ENCODE measurements at places on chromosomes 5 and 9.

- DNase-seq = no peak
Observed at GRCh38 chr5:5387192-5387591, 35.3 kb upstream of the ICE1 start.

DNA sequence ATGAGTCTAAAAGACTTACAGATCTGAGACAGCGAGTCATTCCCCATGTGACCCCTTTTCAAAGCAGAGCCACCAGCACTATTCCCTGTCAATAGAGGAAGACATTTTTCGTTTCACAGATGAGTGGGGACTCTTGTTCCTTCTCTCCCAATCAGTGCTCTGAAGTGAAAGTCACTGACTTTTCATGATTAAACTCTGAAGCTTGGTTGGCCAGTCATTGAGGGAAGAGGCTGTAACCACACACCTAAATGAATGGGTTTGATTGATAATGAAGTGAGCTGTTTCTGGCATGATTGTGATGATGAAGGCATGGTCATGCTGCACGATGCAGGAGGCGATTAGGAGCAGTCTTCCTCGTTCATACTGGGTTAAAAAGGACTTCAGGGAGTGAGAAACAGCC is 171.9 kb downstream of the ZNF462 start:
- no peak for DNase-seq

- DNase-seq = no peak
Observed at GRCh38 chr9:116149844-116150243, 3.7 kb upstream of the PAPPA start.

- no peak for DNase-seq
Observed at GRCh38 chr5:170362102-170362501, 27.1 kb downstream of the KCNMB1 start.

GRCh38 chr5:170750791-170751190 is 32.7 kb upstream of the GABRP start:
- no peak for DNase-seq

GRCh38 chr5:138659561-138659960 is 84.4 kb upstream of the HSPA9 start:
- DNase-seq = no peak

- DNase-seq = no peak
Observed at GRCh38 chr9:90546200-90546599, 96.4 kb downstream of the DIRAS2 start.

DNA sequence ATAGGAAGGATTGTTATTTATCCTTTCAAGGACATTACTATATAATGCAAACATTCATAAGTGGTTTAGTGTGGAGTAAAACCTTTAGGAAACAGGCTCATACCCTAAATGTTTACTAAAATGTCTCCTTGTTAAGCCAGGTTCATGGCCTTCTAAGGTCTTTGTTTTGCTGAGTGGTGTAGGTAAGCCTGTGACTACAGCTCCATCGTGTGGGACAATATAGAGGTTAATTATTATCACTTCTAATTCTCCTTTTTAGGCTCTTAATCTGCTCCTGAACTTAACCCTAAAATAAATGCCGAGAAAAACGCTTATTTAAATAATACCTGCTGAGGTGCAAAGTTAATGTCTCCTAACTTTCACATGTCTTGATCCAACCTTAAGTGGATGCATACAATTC is 43.8 kb downstream of the SPINK5 start:
- DNase-seq = no peak

DNA sequence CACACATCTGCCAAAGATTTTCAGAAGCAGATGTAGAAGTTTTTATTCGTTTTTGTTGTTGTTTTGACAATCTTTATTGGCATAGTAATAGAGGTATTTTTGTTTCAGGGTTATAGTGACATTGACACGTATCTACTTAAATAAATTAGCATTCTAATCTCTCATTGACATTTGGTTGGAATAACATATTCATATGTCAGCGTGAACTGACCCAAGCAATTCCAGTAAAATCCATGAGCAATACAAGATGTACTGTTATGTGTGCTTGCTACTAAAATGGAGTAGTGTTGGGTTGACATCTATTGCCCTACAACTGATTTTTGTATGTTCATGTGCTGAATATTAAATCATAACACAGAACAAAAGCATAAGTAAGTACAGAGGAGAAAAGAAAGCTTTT is 284.4 kb upstream of the SMC2 start:
- no peak for DNase-seq

DNA sequence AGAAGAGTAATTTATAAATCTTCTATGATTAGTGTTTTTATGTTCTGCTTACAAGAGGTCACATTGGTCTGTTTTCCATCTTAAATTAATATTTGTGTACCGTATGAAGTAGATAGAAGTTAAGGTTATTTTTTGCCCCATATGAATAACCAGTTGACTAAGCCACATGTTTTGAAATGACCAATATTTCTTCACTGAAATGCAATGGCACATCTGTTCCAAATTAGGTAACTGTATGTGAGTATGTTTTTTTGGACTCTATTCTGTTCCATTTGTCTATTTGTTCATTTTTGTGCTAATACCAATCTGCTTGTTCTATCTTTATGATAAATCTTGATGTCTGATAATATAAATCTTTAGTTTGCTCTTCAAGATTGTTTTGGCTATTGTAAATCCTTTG is 17.7 kb downstream of the JAK2 start:
- DNase-seq = no peak

DNA sequence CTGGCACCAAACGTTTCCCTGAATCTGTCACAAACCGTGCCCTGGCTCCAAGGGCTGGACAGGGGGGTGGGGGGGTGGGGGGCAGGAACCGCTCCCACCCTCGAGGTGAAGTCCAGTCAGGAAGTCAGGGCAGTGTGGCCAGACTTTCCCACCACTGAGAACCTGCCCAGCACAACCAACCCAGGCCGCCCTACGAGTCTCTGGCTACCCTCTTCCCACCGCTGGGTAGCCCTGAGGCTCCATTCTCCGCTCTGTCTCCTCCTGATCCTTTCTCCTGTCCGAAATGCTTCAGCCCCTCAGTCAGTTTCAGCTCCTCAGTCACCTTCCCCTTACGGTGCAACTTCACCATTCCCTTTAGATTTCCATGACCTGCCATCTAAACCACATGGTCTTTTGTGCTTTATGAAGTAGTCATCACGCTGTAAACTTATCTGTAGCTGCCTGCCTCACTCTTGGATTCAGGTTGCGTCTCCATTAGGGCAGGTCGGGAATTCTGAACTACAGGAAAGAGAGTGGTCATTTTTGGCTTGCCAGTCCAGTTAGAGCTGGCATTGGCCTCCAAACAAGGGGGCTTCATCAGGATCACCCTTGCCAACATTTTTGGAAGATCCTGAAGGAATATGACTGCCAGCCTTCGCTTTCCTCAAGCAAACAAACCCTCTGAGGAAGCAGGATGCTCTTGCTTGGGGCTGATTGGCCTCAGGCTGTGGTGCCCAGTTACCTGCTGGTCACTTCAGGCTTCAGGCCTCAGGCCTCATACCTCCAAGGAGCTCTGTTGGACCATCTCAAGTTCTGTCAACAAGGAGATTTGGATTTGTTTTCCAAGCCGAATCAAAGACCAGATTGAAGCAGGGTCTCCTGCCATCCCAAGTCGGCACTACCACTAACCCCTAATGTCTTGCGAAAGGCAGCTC is 794 bp upstream of the DCAF12 start:
- no peak for DNase-seq

DNA sequence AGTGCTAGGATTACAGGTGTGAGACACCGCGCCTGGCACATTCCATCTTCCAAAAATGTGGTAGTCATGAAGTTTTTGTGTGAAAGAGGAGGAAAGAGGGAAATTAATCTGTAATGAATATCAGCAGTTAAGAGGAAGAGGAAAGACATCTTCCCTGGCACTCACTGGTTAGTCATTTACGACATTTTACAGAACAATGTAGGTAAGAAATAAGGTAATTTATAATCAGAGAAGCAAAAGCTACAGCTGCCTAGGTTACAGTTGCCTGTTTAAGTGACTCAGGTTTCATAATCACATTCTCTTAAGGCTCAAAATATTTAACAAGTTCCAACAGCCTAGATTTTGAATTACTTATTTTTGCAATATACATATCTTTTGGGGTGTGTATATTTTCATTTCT is 26.9 kb downstream of the CNOT6 start:
- DNase-seq = no peak

- no peak for DNase-seq
Observed at GRCh38 chr5:89435347-89435746, 552.4 kb upstream of the MEF2C start.

Data from activated T-helper 1 cell treated with Interleukin-2 at 50 U/mL for 16 hours (primary cell).